ENCODE measurements at places on chromosomes 7 and 10.
A peak's percentile ranks its signal among the peaks of the same experiment; 100 is the strongest.

GRCh38 chr10:6491841-6492609, 88.1 kb downstream of the PRKCQ start:
- DNase-seq: peak; percentile 79

- DNase-seq: no peak
Observed at GRCh38 chr10:25170627-25171026, 4.2 kb upstream of the GPR158 start.

DNA sequence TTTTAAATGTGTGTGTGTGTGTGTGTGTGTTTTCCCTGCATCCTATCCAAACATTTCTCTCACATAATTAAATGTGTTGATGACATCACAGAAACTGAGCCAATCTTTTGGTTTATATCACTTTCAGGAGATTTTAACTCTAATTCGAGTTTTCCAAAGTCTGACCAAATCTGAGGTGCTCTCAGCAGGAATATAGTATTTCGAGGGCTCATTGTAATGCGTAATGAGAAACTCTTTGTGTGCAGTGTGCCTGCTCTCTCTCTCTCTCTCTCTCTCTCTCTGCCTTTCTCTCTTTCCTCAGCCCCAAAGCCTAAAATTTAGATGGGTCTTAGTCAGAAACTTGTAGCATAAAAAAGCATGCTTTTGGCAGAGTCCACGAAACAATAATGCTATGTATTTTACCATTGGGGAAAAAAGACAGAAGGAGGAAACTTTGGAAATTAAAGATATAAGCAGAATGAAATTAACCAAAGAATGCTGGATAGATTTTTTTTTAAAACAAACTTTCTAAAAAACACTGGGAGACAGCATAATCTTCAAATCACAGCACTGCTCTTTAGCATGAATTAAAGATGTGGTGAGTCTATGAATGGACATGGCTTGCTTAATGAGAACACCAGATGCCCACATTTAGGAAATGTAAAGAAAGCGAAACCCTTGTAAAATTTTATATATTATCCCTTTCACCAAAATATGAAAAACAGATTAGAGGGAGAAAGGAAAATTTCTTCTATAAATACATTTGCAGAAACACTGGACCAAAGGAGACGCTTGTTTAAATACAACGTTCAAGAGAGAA, 206.8 kb upstream of the HABP2 start:
- no peak for DNase-seq

- no peak for DNase-seq
Observed at GRCh38 chr10:61986382-61986781, 84.9 kb downstream of the ARID5B start.

DNA sequence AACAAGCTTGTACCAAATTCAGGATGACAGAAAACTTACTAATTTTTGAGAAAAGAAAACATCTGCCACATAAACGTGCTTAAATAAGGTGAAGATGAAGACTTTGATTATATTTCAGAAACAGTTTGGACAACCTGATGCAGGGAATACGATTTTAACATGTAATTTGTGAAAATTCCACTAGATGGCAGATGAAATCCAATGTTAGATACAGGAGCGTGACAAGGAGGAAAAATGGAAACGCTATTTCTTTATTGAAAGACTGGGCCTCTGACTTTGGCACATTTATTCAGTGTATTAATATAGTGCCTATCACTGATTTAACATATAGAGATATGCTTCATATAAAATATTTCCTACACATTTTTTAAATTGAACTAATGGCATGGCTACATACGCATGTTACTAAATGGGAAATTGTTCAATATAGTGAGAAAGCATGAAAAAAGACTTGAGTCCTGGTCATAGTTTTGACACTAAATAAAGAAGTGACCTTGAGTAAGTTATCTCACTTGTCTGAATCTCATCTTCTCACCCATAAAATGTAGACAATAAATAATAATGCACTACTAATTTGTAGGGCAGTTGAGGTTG, 60.7 kb downstream of the CD36 start:
- peak; percentile 5 for DNase-seq

DNA sequence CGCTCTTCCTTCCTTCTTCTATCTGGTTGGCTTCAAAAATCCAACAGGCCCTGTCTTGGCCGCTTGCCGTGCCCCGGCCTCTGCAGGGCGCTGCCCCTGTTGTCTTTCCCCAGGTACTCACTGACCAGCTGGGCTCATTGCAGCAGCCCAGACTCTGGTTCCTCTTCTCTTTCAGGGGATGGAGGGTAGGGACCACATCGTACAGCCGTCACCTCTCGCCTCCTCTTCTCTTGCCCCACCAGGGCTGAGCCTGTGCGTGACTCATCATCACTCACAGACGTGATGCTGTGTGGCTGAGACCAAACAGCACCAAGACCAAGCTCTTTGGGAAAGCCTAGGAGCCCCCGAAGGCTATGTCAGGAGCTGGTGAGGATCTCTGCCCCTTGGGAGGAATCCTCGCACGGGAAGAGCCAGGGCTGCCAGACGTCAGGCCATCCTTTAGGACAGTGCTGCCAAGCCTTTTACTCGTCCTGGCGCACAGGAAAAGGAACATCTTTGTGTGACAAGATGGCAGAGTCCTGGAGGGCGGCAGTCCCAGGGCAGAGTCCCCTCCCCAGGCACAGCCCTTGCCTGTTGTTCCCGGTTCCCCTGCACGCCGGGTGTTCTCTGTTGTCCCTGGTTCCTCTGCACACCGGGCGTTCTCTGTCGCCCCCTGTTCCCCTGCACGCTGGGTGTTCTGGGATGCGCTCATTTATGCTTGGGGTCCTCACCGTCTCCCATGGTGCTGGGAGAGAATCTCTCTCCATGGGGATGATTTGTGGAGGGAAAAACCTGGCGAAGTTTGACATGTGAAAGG, 188.5 kb upstream of the SHH start:
- no peak for DNase-seq

DNA sequence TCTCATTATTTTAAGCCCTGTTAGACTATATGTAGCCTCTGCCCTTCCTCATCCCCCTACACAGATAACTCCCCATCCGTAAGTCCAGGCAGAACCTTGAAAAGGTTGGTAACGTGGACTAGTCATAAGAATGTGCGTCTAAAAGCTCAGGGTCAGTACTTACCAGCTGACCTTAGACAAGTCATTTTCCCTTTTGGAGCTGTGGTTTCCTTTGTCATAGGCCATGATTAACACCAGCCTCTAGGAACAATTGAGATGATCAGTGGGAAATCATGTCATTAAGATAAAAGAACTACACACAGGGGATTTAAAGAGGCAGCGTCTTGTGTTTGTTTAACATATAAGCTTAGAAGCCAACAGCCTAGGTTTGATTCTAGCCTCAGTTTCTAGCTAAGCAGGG, 6.9 kb upstream of the UNC5B start:
- no peak for DNase-seq

All from CD4-positive, alpha-beta T cell treated with Interleukin-12 subunit alpha and Interleukin-12 subunit beta, for 1 hour (primary cell).